ENCODE measurements at places on chromosomes 12 and 14. TPM values are rescaled to one million over a fixed set of nuclear protein-coding genes. Genes with fewer than 3 reads are reported as not detected.

CCDC197 gene
- total RNA-seq, result not detected

STXBP6 gene
- total RNA-seq, result 1.2 TPM

CELA1 gene
- not detected for total RNA-seq

LHX5 gene
- not detected for total RNA-seq

GPRC5A gene
- total RNA-seq, result 0.25 TPM

GRCh38 chr12:1044696-1045095 is 53.7 kb downstream of the ERC1 start:
- no peak for DNase-seq

DNA sequence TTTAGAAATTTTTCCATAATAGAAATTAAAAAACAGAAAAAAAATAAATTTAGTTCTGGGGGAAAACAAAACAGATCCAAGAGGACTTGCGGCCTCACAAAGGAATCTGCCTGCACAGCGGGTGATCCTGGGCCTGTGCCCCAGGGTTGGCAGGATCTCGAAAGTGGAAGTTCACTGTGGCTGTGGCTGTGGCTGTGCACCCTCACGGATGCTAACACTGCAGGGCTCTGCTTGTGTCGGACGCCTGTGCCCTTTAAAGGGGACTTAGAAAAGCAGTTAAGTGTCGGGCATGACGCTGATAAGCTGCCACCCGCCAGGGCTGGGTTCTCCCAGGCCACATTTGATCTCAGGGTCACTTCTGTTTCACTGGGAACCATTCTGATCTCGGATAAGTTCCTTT is 209.1 kb downstream of the TTC7B start:
- no peak for DNase-seq

DNA sequence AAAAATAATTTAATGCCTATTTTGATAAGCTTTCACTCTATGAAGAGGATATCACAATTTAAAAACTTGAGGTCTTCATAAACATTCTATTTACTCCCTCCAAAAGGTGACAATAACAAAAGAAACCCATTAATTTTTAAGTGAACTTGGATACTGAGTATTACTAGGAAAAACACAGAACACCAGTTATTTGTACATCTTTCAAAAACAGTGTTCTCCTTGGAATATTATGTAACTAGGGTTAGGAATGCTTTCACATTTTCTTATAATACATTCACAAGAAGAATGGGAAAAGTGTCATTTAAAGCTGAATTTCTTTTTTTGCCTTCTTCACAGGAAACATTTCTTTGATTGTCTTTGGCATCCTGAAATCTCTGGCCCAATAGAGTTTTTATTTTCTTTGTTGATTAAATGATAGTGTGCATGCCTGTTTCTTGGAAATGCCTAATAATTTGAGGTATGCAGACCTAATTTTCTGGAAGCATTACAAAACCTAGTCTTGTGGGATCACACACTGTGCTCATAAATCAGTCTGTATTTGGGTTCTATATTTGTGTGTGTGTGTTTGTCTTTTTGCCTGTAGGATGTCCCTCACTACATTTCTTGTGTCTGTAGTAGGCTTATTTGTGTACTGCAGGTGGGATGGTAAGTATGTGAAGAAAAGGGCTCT is 76.5 kb downstream of the WNK1 start:
- no peak for DNase-seq

DNA sequence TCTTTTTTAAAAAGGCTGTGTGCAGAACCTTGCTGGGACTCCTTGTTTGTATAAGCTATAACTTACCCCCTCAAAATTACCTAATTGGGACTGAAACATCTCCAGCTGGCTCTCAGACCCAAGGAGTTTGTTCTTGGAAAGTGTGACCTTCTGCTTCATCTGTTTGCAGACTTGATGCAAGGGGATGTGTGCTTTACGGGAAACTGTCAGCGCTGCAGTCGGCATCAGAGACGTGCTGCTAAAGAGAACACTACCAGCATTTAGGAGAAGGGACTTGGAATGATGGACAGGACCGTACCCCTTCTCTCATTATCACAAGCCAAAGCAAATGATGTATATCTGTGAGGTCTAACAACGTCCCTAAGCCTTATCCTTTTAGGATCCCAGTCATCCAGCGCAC is 174.2 kb upstream of the PARP11 start:
- DNase-seq, result no peak

- no peak for DNase-seq
These were observed 11.5 kb upstream of the STX2 start for GRCh38 chr12:130850418-130851021.

DNA sequence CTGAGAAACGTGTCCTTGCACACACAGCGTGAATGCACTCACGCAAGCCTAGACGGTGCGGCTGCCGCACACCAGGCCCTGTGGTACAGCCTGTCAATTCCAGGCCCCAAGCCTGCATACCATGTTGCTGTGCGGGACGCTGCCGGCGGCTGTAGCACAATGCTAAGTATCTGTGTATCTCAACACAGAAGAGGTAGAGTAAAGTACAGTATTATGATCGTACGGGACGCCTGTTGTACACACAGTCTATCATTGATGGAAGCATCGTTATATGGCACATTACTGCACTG is 45.0 kb downstream of the AMN start:
- no peak for DNase-seq

DNA sequence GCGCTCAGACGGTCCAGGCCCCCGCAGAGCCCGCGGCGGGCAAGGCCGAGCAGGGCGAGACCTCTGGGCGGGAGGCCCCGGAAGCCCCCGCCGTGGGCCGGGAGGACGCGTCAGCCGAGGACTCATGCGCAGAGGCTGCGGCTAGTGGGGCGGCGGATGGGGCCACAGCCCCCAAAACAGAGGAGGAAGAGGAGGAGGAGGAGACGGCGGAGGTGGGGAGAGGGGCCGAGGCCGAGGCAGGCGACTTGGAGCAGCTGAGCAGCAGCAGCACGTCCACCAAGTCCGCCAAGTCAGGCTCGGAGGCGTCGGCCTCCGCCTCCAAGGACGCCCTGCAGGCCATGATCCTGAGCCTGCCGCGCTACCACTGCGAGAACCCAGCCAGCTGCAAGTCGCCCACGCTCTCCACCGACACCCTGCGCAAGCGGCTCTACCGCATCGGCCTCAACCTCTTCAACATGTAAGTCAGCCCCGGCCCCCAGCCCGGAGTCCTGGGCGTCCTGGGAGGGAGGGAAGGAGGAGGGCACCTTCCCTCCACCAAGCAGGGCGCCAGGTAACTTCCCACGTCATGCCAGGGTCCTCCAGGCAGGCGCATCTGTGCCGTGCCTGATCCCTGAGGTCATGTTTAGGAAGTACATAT is 72.4 kb downstream of the IQSEC3 start:
- DNase-seq, result no peak

- peak; percentile 78 for DNase-seq
These were observed 44.8 kb downstream of the FOXN4 start for GRCh38 chr12:109264095-109264942.

GRCh38 chr14:81122326-81122725 is 98.4 kb downstream of the GTF2A1 start:
- DNase-seq, result peak; percentile 46

DNA sequence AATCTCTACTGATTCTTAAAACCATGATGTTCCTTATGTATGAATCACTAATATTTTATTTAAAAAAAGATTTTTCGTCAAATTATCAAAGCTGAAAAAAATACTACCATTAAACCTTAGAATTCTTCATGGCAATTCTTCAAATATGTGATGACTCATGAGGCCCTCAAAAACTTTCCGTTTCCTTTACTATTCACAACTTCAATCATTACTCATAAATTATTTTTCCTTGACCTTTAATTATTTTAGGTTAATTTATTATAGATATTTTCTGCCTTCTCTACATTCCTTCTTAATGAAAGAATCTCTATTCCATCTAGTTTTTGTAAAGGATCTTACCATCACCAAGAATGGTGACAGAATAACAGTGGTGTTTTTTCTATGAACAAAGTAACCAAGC is 162.1 kb upstream of the SOX5 start:
- DNase-seq, result no peak

DNA sequence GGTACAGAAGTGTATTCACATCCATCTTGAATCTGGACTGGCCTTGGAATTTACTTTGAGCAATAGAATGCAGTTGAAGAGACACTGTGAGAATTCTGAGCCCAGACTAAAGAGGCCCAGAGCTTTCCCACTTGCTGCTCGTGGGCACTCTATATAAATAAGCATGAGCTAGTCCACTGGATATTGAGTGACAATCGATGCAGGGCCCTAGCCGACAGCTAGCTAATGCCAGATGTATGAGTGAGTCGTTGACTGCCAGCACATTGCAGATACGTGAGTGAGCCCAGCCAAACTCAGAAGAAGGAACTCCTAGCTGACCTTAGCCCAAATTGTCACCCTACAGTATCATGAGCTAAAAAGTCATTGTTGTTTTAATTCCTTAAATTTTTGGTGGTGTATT is 24.9 kb downstream of the NAV3 start:
- DNase-seq, result no peak

DNA sequence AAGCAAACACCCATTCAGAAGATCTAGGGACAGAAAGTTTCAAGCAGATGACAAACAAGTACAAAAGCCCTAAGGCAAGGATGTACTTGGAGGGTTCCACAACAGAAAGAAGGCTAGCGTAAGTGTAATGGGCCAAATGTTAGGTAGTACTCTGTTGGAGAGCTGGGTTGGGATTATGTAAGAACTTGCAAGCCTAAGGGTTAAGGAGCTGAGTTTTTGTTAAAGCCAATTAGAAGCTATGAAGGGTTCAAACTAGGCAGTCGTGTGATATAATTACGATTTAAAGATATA is 41.4 kb downstream of the HECTD1 start:
- no peak for DNase-seq

- DNase-seq, result no peak
These were observed 41.3 kb upstream of the LMNTD1 start for GRCh38 chr12:25594376-25594775.

DNA sequence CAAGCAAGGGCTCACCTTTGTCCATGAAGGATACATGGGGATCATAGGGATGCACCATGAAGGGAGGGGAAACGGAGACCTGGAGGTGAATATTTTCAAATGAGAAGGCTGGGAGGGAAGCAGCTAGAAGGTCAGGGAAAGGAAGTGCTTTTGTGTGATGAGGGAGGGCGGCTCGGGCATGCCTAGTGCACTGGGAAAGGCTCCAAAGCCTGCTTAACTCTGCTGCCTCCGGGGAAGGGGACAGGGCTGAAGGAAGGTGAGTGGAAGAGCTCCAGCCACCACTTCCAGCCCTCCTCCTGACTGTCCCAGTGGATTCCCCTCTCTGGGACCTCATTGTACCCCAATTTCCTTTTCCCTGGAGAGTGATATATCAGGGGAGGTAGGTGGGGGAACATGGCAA is 149.4 kb upstream of the PRMT8 start:
- DNase-seq, result no peak

DNA sequence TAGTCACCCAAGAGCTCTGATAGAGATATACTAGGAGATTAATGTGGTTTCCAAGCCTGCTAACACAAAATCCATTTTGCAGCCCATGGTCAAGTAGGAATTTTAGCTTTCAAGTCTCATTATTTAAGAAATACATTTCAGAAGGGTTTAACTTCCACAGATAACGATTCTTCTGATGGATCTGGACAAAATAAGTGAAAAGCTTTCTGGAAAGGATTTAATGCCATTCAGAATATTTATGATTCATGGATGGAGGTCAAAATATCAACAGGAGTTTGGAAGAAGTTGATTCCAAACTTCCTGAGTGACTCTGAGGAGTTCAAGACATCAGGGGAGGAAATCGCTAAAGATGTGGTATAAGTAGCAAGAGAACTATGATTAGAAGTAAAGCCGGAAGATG is 214.6 kb downstream of the ATXN7L3B start:
- no peak for DNase-seq

Data from OCI-LY7 (cell line).